Activated CD4-positive, alpha-beta T cell treated with anti-CD3 and anti-CD28 coated beads, Interleukin-2, amount 50 U/mL, for 4 hours (primary cell): ENCODE measurements at places on chromosomes 6 and 20.

GRCh38 chr6:116180375-116180774 is 54.4 kb upstream of the COL10A1 start:
- no peak for DNase-seq

GRCh38 chr6:142537612-142538478 is 236.0 kb downstream of the ADGRG6 start:
- no peak for DNase-seq

- DNase-seq = no peak
Observed at GRCh38 chr20:50249447-50250388, 59.1 kb downstream of the CEBPB start.

DNA sequence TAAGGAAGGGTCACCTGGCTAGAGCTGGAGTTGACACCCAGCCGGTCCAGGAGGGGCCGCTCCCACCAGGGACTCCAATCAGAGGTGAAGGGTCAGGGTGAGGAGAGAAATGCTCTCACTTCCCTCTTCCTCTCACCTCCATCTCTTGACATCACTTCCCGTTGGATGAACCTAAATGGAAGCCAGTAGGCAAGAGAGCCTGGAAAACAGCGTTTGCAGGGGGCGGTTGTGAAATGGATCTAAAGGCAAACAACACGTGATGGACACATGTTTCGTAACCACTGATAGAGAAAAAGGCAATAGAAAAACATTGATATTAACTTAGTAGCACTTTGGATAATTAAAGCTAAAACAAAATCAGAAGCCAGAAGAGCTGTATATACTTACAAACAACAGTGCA is 105.6 kb upstream of the FOXA2 start:
- DNase-seq = no peak

GRCh38 chr6:136654086-136654485 is 103.9 kb upstream of the MAP7 start:
- DNase-seq = no peak

DNA sequence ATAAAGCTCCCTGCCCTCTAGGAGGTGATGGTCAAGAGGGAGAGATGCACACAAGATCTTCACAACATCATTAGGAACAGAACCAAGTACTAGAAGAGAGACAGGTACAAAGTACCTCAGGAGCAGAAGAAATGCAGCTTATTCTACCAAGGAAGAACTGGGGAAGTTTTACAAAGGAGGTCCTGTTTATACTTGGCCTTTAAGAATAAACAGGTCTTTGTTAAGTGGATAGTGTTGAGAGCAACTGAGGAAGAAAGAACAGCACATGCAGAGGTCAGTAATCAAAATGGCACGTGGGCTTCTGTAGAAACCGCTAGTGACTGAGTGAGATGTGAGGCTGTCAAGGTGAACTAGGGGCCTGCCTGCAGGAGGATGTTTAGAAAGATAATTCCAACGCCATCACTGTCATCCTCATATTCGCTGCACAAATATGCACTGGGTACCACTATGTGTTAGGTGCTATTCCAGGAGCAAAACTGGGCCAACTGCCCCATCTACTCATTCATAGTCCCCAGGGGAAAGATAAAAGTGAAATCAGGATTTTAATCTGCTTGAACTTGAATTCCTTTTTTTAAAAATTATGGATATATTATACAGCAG is 61.1 kb downstream of the ID4 start:
- DNase-seq = no peak

DNA sequence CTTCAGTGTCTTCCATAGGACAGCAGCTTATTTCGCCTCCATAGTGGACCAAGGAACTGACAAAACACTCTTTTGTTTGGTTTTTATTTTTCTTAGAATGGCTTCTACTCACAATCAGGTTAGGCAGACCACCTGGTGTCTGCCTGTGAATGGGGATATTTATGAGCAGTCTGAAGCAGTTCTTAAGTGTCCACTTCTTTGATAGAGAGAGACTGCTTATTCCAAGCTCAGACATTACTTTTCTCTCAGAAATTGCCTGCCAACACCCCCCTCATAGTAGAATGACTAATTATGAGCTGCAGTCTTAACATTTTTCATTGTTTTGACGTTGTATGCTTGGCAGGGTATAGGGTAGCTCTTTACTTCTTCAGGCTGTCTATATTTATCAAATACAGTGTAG is 174.7 kb downstream of the ZFAND3 start:
- no peak for DNase-seq

DNA sequence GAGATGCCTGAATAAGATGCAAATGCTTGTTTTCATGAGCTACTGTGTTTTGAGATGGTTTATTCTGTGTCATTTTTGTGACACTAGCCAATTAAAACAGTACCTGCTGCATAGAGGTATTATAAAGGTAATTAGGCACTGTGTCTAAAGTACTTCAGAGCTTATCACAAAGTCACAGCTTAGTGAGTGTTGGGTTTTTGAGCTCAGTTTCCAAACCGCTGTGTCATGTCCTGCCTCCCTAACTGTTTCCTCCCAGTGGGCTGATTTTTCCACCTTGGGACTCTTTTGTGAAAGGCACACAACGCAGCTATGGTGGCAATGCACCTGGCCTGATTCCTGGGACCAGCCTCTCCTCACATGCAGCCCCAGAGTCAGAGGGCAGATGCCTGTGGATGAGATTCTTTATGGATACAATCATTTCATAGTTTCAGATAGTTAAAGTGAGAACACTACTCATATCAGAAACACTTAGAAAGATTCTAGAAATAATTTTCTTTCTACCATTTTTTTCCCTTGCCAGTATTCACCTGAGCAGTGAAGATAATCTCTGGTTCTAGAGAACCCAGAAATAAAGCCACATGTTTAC is 41.3 kb upstream of the TAGAP start:
- no peak for DNase-seq

DNA sequence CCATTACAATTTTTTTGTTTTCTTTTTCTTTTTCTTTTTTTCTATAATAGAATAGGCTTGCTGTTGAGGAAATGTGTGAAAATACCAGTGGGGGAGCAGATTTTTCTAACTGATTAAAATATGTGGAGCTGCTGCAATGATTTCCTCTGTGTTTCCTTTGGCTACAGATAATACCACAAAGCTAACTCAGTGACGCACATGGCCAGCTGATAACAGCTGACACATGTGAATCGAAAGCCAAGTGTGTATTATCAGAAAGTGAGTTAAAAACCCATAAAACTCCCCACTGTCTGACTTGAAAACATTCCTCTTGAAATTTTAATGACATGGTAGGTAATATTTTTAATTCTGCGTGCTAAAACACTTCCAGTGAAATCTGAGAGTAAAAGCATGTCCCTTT is 70.8 kb upstream of the AHI1 start:
- no peak for DNase-seq

DNA sequence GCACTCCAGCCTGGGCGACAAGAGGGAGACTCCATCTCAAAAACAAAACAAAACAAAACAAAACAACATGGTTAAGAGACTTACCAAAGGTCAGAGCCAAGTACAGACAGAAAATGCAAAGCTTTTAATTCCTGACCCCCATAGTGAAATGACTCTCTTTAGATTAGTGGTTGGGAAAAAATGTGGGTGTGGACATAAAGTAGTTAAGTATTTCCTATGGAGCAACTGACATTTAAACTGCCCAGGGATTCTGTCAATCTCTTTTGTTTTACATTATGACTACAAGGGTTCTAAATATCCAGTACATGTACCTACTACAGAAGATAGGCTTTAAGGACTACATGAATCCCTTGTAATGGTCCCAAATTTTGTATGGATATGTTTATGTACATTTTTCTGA is 75.1 kb downstream of the IRAK1BP1 start:
- no peak for DNase-seq

DNA sequence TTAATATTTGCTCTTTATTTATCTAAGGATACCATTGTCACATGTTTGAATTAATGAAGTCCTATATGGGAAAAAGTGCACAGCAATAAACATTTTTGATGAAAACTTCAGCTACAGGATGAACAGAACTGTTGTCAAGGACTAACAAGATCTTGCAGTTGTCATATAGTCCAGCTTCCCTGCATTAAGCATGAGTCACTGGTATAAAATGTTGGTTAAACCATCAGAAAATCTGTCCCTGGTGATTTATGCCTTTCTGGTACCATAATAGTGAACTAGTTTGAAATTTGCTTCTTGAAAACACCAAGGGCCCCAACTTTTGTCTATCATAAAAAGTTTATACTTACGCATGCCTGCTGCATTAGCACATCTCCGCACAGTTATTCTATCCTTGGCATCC is 60.4 kb upstream of the RSPO3 start:
- no peak for DNase-seq

- no peak for DNase-seq
Observed at GRCh38 chr6:122610690-122611455, 668 bp downstream of the PKIB start.

GRCh38 chr6:7295916-7296315 is 17.1 kb downstream of the SSR1 start:
- DNase-seq = no peak

- DNase-seq = no peak
Observed at GRCh38 chr20:62089393-62089792, 23.7 kb upstream of the TAF4 start.

- DNase-seq = no peak
Observed at GRCh38 chr6:33670086-33670660, 41.3 kb downstream of the UQCC2 start.

DNA sequence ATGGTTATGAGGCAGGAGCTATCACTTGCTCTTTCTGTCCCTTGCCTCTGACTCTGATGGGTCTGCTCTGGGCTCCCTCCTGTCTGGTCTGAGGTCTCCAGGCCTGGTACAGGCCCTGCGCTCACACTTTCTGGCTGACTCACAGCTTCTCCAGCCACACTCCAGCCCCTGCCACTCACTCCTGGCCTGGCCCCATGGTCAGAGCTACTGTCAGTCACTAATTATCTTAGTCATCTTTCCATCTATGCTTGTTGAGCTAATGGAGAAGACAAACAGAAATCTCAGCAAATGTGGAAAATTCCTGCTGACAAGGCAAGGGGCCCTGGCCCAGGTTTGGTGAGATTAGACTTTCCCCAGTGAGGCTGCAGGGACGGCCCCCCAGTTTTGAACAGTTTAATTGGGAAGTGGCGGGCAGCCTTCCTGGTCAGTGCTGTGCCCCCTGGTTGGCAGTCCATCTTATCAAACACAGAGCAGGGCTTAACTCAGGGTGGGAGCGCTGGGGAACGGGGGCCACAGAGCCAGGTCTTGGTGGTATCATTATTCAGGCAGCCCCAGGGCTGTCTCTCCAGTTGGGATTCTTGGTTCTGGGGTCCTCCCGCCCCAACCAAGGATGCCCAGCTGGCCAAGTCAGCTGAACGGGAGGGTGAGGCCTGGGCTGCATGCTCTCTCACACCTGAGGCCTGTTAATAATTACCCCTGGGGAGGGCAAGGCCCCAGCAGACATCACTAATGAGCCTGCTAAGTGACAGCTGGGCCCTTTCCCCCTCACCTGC is 63.4 kb downstream of the VEGFA start:
- DNase-seq = no peak
